Stimulated activated CD8-positive, alpha-beta memory T cell treated with anti-CD3 and anti-CD28 coated beads, Interleukin-4, amount 100 ng/mL, for 1 hour (primary cell): ENCODE measurements at places on chromosomes 4 and X.

- no peak for DNase-seq
Measured at GRCh38 chrX:113274345-113274744, 433.7 kb upstream of the AMOT start.

GRCh38 chrX:19912-20571, 261.1 kb upstream of the PLCXD1 start:
- no peak for DNase-seq

- DNase-seq, result no peak
Measured at GRCh38 chr4:40669504-40669903, 39.8 kb upstream of the RBM47 start.

- DNase-seq, result no peak
Measured at GRCh38 chr4:38610966-38611431, 53.0 kb upstream of the KLF3 start.

DNA sequence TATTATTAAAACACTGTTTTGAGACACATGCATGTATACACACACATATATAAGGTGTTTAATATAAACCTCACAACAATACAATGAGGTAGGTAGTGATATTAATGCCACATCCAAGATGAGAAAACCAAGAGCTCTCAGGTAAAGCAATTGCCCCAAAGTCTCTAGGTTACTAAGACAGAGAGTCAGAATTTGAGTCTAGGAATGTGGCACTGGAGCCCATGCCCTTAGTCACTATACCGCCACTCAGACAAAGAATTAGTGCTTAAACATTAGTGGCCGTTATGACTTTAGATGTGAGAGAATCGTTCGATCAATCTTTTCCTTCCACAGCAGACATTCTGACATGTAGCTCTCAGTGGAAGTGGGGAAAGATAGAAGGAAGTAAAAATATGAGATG, 108.2 kb upstream of the ACSL4 start:
- DNase-seq, result no peak

DNA sequence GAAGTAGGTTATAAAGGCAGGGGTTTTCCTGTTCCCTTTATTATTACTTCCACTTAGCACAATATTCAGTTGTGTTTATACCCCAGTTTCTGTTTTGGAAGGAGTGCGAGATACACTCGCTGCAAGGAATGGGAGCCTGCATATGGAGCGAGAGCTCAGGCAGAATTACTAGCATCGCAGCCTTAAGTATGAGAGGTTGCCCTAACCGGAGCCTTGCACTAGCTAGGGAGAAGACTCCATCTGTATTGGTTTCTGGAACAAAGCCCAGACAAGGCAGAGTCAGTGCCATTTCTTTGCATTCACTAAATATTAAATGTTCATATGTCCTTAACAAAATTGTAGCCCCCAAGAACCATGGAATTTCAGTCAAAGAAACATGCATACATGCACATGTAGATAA, 6.2 kb upstream of the DCTD start:
- no peak for DNase-seq
